A375 (cell line): ENCODE measurements at places on chromosomes 3 and 15. TPM values are rescaled to one million over a fixed set of nuclear protein-coding genes. Genes with fewer than 3 reads are reported as not detected.

Gene ANKRD63
- total RNA-seq, result 0.34 and 0.37 TPM in 2 replicates

Gene PLSCR4
- total RNA-seq, result 0.75 and 1.0 TPM in 2 replicates

Gene RYR3
- not detected in 2 replicates for total RNA-seq

Gene SEMA3F
- 10.4 and 17.0 TPM in 2 replicates for total RNA-seq

Gene CLDN18
- total RNA-seq, result not detected in 2 replicates

Gene CAPN3
- 0.08 and 1.6 TPM in 2 replicates for total RNA-seq

Gene CLDN16
- not detected in 2 replicates for total RNA-seq

Gene AGTR1
- total RNA-seq, result 0.27 TPM in 1 of 2 replicates, not detected in the other

Gene ROBO2
- 1.4 and 2.7 TPM in 2 replicates for total RNA-seq

Gene GABRR3
- total RNA-seq, result not detected in 2 replicates

Gene AMT
- total RNA-seq, result 1.8 and 2.0 TPM in 2 replicates

Gene EPHA3
- 25.6 and 29.2 TPM in 2 replicates for total RNA-seq

Gene ACKR4
- total RNA-seq, result 0.13 TPM in 1 of 2 replicates, not detected in the other

Gene GRAMD1C
- total RNA-seq, result 5.2 and 6.4 TPM in 2 replicates

Gene SMAD6
- 17.9 and 18.1 TPM in 2 replicates for total RNA-seq
